ENCODE measurements at places on chromosomes 6 and 20.
A peak's percentile ranks its signal among the peaks of the same experiment; 100 is the strongest.

DNA sequence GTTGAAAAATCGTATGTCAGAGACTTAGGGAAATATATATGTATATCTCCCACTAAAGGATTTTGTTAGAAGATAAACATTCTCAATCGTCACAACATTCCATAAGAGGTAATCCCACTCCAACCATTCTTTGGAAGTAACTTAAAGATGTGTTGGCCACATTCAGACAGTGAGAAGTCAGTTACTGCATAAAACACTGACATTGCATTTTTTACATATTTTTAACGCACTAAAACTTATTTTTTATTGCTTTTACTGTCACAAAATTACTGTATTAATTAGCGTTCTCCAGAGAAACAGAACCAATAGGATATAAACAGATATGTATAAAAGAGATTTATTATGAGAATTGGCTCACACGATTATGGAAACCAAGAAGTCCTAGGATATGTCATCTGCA, 74.3 kb upstream of the VGLL2 start:
- DNase-seq, result no peak

DNA sequence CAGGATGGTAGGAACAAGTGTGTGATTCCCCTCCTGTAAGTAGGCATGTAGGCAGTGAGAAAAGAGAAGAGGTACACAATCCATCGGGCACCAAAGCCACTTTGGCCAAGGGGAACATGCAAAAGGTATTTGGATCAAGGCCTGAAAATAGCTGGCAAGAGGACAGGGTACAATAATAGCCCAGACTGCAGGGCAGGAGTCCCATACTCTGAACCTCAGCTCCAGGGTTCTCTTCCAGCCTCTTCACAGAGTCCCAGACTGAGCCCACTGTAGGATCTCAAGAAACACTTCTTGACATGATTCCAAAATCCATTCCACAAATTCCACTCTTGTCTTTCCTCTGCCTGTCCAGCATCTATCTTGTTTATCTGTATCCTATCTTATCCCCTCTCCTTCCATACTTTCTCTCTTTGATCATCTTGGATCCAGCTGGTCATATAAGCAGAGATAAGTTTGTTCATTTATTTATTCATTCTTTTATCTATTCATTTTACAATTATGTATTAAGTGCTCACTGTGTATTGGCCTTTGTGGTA, 19.7 kb downstream of the ACSS2 start:
- DNase-seq, result no peak

DNA sequence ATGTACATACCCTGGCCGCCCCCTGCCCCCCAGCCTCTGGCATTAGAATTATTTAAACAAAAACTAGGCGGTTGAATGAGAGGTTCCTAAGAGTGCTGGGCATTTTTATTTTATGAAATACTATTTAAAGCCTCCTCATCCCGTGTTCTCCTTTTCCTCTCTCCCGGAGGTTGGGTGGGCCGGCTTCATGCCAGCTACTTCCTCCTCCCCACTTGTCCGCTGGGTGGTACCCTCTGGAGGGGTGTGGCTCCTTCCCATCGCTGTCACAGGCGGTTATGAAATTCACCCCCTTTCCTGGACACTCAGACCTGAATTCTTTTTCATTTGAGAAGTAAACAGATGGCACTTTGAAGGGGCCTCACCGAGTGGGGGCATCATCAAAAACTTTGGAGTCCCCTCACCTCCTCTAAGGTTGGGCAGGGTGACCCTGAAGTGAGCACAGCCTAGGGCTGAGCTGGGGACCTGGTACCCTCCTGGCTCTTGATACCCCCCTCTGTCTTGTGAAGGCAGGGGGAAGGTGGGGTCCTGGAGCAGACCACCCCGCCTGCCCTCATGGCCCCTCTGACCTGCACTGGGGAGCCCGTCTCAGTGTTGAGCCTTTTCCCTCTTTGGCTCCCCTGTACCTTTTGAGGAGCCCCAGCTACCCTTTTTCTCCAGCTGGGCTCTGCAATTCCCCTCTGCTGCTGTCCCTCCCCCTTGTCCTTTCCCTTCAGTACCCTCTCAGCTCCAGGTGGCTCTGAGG, 7.6 kb downstream of the CDKN1A start:
- DNase-seq, result no peak

GRCh38 chr6:28462401-28462800, 19.1 kb upstream of the ZSCAN23 start:
- DNase-seq, result no peak

- no peak for DNase-seq
Measured at GRCh38 chr20:48019496-48019895, 234.2 kb upstream of the SULF2 start.

DNA sequence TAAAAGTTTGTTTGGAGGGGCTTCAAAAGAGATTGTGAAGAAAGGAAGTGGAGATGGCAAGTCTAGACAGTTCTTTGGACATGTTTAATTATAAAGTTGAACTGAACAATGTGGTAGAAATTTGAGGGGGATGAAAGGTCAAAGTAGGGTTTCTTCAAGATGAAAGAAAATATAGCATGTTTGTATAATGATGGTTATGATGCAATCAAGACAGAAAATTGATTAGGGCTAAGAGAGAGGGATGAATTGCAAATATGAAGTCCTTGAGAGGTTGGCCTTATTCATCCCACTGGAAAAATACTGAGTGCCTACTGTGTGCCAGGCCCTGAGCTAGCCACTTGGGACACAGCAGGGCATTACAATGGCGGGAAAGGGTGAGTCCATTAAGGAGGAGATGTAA, 37.6 kb downstream of the NHSL1 start:
- no peak for DNase-seq

- no peak for DNase-seq
Measured at GRCh38 chr6:24603241-24603640, 42.8 kb downstream of the KIAA0319 start.

DNA sequence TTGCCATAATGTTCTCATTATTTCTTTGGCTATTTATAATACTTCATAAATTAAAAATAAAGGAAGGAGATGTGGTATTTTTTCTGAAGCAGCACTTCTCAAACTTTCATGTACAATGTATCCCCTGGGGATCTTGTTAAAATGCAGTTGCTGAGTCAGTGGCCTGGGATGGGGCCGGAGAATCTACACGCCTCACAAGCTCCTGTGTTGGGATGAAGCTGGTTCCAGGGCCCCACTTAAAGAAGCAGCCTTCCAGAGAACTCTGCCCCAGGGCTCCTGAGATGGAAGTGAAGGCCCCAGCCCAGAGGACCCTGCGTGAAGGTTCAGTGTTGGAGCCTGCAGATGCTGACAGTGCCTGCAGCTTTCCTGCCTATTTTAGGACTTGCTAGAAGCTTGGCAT, 40.1 kb upstream of the SLC23A2 start:
- DNase-seq, result no peak

GRCh38 chr20:8352486-8352885, 220.4 kb downstream of the PLCB1 start:
- no peak for DNase-seq

DNA sequence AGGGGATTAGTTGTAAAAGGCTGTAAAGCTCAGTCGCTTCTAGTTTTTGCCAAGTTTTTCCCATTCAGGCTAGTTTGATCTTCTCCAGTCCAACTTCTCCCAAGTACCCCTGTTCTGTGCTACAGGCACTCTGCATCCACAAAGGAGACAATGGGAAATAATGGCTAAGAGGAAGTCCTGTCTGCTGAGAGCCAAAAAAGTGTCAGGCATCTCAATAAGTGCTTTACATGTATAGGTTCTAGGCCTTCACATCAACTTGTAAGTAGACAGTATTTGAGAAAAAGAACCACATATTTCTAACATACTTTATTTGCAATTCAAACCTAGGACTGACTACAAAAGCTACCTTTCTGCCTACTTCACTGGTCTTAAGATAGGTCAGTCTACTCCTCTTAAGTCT, 4.9 kb downstream of the HTR1B start:
- DNase-seq, result no peak

GRCh38 chr20:53157443-53158408, 185.6 kb downstream of the TSHZ2 start:
- DNase-seq, result no peak

DNA sequence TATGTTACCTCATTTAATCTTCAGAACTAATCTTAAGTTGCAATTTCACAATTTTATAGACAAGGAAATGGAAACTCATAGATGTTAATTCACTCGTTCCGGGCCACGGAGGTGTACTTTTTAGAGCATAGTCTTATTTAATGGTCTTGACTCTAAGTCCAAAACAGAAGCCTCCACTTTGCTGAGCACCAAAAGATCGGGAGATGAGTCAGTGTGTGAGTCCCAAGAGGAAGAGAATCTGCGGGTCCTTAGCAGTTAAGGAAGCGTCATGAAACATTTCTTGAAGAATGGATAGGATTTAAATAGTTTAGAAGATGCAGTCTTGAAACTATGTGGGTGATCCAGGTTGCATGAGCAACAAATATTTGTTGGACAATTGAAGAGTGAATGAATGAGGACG, 231.8 kb upstream of the QKI start:
- no peak for DNase-seq

- DNase-seq, result no peak
Measured at GRCh38 chr6:23179994-23180393, 610.6 kb downstream of the HDGFL1 start.

GRCh38 chr6:16239798-16240123, 1.4 kb downstream of the GMPR start:
- no peak for DNase-seq

DNA sequence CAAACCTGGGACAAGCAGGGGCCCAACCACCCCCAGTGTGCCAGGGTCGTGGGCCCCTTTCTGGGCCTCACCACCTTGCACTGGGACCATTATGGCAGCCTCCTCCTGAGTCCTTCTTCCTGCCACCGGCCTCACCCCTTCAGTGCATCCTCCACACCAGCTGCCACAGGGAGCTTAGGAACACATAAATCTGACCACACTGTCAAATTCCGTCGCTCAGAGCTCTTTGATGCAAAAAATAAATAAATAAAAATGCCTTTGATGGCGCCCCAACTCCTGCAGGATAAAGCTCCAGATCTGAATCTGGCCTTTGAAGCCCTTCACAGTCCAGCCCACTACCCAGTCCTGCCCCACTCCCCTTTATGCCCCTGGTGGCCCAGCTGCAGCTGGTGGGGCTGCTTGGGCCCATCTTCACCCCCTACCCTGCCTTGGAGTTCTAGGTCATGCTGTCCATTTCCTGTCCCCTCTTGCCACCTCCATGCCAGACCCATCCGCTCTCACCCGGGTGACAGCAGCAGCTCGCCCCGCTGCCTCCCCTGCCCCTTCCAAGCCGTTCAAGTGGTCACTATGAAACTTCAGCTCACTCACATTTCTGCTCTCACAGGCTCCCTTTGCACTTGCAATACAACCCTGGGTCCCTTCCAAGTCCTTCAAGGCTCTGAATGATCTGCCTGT, 16.0 kb downstream of the MYH7B start:
- DNase-seq, result no peak

DNA sequence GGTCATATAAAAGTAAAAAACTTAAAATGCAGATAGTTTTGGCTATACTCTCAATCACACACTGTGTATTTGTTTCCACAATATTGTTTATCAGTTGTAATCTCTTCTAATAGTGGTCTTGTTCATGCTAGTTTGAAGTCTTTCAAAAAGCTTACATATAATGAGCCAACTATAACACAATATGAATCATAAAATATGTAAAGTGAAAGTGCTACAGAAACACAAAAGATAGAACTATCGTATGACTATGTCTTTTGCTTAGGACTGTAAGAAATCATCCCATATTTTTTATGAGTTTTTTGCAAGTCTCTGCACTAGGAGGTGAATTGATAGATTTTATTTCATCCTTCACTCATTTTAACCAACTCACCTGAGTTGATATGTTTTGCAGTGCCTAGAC, 136.0 kb downstream of the MMUT start:
- DNase-seq, result no peak

DNA sequence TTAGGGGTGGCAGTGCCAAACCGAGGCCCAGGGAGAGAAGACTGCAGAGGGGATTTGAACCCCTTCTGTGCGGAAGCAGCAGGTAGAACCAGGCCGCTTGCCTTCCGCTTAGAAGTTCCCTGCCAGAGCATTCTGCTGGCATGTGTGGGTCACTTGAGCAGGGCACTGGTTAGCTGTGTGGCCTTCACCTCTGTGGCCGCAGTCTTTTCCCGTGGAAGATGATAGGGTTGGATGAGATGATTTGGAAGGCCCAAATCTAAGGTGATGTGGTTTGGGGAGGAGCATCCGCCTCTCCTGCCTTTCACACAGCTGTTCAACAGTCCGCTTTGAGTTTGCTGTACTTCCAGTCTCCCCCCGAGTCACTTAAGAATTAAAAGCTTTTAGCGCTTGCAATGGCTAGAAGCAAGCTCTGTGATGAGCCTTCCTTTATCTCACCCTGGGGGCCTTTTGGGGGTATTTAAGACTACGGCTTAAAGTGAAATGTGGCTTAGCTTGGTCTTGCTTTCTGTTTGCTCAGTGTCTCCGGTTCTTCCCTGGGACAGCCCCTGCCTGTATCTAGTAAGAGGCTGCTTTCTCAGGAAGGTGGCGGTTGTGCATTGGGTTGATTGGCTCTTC, 743 bp downstream of the CMTR1 start:
- peak; percentile 41 for DNase-seq

DNA sequence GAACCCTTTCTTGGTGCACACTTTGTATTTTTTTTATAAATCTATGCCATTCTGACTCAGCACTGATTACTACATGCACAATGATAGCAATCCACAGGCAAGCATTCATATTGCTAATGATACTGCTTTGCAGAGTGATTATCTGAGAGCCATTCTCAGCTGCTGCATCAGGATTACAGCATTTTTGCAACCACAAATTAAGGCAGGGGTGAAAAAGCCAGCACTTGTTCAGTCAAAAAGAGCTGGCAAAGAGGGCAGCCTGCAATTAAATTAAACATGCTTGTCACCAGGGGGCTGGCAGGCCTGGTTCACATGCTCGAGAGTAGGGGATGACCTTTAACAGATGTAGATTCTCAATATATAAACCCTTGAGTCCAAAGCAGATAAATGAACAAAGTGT, 40.7 kb upstream of the SLC17A4 start:
- no peak for DNase-seq

GRCh38 chr20:24994470-24995368, 2.2 kb upstream of the APMAP start:
- peak; percentile 74 for DNase-seq

DNA sequence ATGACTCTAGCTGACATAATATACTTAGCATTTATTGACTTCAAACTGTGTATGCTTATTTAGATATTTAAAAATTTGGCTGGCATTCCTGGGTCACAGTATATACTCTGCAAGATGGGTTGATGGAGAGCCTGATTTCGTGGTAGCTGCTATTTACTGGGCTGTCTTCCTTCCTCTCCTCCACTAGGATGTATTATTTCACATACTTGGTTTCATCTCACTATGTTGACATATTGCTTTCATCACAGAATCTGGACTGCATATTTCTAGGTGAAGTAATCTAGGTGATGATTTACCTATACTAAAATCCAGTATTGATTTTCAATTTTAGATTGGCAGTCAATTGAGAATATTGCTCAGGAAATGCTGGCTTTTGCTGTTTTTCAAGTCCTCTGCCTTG, 15.7 kb downstream of the AFDN start:
- DNase-seq, result no peak

- DNase-seq, result no peak
Measured at GRCh38 chr6:109999740-110000139, 21.6 kb downstream of the GPR6 start.

DNA sequence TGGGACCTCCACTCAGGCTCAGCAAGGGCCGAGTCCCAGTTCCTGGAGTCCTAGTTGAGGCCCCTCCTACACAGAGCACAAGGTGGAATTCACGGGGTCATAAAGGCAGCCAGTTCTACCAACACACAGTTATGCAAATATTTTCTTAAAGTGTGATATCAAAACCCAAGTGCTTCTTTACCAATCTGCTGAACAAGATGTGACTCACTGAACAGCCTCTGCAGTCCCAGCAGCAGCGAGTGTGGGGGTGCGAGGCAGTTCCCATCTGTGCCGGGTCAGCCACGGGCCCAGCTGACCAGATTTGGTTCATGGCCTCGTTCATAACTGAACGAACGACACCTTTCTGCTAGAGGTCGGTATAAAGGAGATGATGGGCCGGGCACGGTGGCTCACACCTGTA, 4.5 kb upstream of the TCEA2 start:
- DNase-seq, result no peak

All from naive thymus-derived CD4-positive, alpha-beta T cell (primary cell).